DMS 273 treated with DMSO at 0.1 percent for 48 hours (cell line): ENCODE measurements at places on chromosomes 3 and 15.

DNA sequence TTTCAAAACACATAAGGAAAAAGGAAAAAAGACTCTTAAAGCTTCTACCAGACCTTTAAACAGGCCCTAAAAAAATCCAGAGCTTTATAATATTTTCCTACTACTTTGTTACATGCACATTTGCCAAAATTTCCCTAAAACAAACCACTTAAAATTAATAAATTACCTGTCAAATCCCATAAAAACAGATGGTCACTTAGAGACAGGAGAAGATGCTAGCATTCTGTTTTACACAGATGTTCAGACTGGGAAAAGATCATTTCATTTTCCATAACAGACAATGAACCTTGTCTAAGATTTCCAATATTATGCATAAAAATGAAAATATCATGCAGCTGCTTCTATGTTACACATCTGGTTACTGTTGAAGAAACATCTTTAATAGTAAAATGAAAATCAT, 66.6 kb downstream of the SUCLG2 start:
- DNase-seq: no peak

DNA sequence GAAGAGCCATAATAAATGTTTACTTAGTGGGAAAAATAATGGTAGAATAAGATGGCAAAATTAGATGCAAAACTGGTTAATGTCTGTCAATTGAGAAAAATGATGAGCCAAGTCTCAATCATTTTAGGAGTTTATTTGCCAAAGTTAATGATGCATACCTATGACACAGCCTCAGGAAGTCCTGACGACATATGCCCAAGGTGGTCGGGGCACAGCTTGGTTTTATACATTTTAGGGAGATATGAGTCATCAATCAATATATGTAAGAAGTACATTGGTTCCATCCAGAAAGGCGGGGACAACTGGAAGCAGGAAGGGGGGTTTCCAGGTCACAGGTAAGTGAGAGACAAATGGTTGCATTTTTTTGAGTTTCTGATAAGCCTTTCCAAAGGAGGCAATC, 31.5 kb downstream of the CLEC3B start:
- no peak for DNase-seq

- no peak for DNase-seq
These were observed 93.7 kb downstream of the ABI3BP start for GRCh38 chr3:100899440-100900091.

DNA sequence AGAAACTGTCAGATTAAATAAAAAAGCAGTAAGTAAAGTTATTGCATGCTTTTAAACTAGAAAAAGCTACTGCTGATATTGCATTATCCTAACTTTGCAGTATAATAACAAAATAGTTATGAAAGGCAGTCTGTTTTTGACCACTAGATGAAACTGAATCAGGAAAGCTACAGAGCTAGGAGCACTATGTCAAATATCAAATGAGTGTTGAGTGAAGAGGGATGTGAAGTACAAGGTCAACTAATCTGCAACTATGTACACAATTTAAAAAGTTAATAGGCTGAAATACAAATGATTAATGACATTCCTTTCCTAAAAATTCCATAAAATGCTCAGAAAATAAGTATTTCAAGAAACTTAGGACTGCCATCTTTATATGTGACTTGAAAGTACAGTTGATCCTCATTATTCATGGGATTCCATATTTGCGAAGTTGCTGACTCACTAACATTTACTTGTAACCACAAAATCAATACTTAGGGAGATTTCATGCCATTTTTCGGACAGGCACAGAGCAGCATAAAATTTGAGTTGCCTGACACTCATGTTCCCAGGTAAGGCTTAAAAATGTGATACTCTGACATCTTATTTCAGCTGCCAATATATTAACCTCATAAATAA, 34.5 kb downstream of the SLC4A7 start:
- no peak for DNase-seq

- DNase-seq: no peak
These were observed 22.2 kb downstream of the EPHB1 start for GRCh38 chr3:134817297-134817696.

GRCh38 chr3:162777118-162777517, 1280.5 kb downstream of the OTOL1 start:
- no peak for DNase-seq

DNA sequence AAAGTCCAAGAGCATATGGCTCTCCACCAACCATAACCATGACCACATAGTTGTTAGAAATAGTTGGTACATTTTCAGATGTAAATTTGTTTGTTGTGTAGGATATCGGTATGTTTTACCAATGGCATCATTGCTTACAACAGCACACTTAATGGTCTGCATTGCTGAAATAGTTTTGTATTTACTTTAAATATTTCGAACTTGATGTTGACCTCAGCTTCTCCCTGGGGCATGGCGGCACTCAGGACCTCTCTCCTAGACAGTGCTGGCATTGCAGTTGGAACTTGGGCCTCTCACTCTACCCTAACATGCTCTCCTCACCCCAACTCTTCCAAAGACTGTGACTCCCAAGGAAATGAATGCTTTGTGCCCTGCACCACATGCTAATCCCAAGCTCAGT, 5.0 kb downstream of the SLC22A13 start:
- DNase-seq: no peak

GRCh38 chr15:34855413-34855812, 60.1 kb upstream of the ACTC1 start:
- no peak for DNase-seq

GRCh38 chr15:45734260-45734711, 99.5 kb downstream of the SQOR start:
- no peak for DNase-seq

DNA sequence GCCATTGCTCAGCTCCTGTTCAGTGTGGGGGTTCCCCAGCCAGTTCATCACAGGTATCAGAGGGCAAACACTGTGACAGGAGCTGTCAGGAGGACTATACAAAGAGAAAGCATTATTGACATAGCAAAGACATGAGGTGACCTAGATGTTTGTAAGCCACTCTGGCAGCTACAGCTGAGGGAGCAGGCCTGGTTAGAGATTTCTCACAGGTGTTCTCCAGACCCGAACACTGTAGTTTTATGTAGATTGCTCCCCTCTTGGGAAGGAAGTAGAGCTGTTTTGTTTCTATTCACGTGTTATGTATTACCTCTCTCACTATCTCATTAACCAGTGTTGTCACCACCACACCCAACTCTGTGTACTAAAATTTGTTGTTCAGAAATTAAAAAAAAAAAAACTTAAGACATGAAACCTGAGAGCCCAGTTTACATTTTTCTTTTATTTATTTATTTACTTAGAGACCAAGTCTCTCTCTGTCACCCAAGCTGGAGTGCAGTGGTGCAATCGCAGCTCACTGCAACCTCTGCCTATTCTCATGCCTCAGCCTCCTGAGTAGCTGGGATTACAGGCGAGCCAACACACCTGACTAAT, 123.7 kb downstream of the RBPMS2 start:
- no peak for DNase-seq

- DNase-seq: no peak
These were observed 6.4 kb upstream of the ISL2 start for GRCh38 chr15:76330080-76330680.

GRCh38 chr3:194741916-194742315, 56.2 kb downstream of the FAM43A start:
- no peak for DNase-seq

- DNase-seq: no peak
These were observed 75.4 kb upstream of the HACD2 start for GRCh38 chr3:123660141-123660675.

DNA sequence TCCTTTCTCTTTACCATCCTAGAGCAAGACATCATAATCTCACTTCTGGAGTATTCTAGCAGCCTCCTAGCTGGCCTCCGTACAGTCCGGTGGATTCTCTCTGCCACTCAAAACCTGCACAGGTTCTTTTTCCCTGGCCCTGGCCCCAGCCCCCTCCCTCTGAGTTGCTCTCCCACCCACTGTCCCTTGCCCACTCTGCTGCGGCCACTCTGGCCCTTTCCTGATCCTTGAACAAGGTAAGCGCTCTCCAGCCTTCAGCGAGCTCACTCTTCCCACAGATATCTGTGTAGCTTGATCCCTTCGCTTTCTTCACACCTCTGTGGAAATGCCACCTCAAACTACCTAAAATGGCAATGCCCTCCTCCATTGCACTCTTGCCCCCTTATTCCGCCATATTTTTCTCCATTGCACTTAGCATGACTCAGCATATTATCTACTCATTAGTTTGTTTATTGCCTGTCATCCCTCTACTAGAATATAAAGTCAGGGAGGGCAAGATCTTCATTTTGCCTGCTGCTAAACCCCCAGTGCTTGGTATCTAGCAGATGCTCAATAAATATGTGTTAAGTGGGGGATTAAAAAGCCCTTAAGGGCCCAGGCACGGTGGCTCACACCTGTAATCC, 65.6 kb upstream of the ATP13A3 start:
- DNase-seq: no peak

GRCh38 chr15:69060041-69060481, 45.6 kb downstream of the NOX5 start:
- no peak for DNase-seq

GRCh38 chr3:133821767-133822638, 16.4 kb downstream of the SRPRB start:
- DNase-seq: peak; percentile 27

DNA sequence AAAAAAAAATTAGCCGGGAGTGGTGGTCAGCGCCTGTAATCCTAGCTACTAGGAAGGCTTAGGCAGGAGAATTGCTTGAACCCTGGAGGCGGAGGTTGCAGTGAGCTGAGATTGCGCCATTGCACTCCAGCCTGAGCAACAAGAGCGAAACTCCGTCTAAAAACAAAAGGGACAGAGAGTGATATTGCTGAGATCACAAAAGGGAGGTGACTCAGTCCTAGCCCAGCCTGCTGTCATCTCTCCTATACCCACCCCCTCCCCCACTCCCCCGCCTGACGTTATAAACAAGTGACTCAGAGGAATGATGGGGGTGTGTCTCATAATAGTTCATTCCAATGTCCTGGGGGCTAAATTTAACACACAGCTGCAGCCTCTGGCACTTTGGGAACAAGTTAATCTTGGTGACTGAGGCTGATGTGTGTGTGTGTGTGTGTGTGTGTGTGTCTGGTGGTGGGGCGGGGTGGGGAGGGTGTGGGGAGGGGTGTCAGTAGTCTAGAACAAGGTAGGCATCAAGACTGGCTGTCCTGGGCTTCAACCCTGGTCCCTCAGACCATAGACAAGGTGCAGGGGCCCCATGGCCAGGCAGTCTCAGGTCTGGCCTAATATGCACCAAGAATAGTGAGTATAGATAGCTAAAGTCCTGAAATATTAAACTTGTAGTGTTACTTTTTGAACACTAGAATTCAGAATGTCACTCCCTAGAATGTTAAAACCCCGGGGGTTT, 1.3 kb upstream of the KLHL40 start:
- no peak for DNase-seq

- DNase-seq: peak; percentile 43
These were observed 34.0 kb downstream of the RHCG start for GRCh38 chr15:89462198-89462912.

- no peak for DNase-seq
These were observed 87.0 kb upstream of the ST8SIA2 start for GRCh38 chr15:92306663-92307062.

DNA sequence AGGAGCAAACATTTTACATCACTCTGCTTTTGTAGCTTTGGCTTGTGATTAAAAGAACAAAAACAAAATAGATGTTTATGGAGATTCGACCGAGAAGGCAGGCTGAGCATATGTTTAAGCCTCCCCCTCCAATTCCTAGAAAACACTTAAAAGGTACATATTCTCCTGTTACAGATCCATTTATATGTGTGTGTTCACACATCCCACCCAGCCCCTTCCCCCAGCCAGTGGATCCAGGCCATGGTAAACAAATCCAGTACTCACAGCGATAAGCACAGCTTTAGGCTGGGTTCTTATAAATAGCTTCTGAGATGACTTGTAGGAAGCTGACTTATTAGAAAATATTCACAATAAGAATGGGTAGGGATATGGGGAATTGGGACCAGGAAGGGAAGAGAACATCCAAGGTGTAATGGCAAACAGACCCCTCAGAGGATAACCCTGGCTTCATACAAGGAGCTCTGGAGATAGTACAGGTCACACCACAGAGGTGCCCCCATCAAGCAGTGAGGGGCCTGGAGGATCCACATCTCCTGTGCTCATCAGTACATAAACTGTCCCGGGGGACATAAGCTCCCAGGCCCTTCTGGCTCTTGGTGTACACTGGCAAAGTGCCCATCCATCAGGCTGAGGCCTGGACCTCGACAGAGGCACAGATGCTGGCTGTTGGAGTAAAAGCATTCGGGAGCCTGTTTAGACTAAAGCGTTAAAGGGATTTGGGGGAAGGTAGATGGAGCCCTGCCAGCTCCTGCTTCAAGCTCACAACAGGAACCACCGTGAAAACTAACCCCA, 70.0 kb upstream of the UBE2E1 start:
- peak; percentile 88 for DNase-seq

DNA sequence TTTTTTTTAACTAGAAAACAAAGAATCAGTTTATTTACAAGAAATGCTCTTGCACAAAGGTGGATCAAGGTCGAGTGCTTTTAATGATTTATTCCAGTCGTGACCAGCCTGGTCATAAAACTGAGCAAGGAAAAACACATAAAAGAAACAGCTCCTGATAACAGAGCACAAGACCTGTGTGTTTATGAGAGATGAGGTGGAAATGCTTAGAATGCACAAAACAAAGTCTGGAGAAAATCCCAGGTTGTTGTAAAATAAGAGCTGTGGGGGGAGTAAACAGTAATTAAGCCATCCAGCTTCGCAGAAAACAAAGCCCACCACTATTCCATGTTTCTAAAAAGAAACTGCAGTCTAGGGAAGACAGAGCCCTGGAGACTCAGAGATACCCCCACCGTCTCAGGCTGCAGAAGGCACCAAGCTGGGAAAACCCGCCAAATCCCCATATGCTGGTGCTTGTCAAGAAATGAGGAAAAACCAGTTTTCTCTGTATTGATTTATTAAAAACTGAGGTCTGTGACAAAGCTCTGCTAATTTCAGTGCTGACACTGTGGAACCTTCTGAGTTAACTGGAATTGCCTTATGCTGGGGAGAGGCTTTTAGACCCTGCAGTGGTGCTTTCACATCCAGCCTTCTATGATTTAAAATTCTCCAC, 139.3 kb downstream of the ADAMTS17 start:
- DNase-seq: no peak

DNA sequence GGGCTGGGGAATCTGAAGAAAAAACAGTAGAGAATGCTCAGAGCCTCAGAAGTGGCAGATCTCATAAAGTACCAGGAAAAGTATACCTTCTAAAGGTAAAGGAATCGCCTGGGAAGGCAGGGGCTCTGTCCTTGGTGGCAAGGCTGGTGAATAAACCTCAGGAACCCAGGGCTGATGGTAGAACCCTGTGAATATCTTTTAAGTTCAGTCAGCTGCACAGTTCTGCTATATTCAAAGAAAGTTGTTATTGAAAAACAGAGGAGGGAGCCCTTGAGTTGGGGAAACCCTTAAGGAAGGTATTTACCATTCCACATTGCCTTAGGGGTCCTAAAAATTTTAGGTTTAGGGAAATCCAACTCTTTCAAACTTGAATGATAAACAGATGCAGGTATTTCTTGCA, 31.2 kb downstream of the ZPLD1 start:
- DNase-seq: peak; percentile 34

GRCh38 chr3:113844622-113845222, 6.1 kb downstream of the GRAMD1C start:
- DNase-seq: peak; percentile 9

DNA sequence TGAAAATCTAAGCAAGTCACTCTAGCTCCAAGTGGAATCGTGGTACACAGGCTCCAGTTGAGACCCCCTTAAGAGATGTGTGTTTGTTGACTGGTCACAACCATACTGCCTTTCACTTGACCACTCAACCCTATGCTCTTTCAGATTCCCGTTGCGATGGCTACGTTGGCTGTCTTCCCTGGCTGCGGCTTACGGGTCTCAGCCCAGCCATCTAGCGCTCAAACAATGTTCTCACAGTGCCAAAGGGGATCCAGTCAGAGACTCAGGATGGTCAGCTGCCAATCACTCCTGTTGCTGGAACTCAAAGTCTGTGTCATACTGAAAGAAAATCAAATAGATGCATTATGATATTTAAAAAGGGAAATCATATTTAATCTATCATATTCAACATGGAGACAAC, 237.6 kb downstream of the ITPR1 start:
- DNase-seq: no peak
